ENCODE measurements at places on chromosomes 5 and 9.

- DNase-seq: no peak
Observed at GRCh38 chr5:81230416-81230815, 2.7 kb upstream of the CKMT2 start.

- DNase-seq: no peak
Observed at GRCh38 chr9:70125621-70126263, 82.1 kb downstream of the MAMDC2 start.

- no peak for DNase-seq
Observed at GRCh38 chr5:137022725-137023124, 476.4 kb downstream of the SPOCK1 start.

- DNase-seq: no peak
Observed at GRCh38 chr5:50853151-50853550, 186.7 kb downstream of the PARP8 start.

DNA sequence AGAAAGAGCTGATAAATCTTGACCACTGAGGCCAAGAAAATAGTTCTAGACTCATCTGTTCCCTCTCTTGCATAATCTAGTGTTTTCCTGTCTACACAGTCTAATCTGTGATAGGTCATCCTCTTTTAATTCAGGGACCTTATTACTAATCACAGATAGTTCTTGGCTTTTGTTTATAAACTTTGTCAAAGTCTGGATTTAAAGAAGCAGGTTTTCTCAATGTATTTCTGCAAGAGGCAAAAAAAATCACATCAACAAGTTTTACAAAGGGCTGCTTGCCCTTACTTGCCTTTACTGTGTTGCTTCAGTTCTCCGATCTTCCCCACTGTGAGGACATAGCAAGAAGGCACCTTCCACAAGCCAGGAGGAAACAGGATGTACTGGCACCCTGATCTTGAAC, 43.9 kb upstream of the MTAP start:
- no peak for DNase-seq

- peak; percentile 68 for DNase-seq
Observed at GRCh38 chr5:154221371-154221896, 30.9 kb downstream of the GALNT10 start.

GRCh38 chr5:97846643-97847042, 663.6 kb upstream of the RIOK2 start:
- DNase-seq: no peak

DNA sequence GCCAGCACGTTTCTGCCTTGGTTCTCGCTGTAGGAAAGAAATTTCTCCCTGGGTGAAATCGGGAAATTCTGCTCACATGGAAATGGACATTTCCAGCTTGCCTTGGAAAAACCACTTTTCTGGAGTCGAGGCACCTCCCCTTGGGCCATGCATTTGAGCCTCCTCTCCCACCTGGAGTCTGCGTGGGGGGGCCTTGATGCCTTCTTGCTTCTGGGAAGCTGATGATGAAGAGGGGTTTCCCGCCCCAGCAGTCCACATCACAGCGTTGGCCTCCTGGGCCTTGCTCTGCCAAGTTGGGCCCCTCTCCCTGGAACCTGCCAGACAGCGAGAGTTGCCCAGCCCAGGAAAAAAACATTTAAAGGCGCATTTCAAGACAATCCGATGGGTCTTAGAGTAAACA, 1.8 kb upstream of the ASB6 start:
- no peak for DNase-seq

DNA sequence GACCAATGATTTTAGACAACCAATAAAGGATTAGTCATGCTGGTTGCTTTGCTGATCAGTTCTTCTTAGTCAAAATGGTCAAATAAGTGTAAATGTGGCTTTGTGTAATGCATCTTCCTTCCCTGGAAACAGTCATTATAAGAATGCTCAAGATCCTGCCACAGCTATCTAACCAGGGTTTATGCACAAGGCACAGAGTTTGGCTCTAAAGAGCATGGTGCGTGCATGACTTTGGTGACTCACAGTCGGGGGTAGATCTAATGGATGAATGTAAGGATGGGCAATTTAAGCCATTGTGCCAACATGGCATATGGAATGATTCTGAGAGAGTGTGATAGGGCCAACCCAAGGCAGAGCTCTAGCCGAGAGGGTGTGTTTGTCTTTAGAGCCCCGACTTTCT, 6.5 kb downstream of the LIX1 start:
- no peak for DNase-seq

DNA sequence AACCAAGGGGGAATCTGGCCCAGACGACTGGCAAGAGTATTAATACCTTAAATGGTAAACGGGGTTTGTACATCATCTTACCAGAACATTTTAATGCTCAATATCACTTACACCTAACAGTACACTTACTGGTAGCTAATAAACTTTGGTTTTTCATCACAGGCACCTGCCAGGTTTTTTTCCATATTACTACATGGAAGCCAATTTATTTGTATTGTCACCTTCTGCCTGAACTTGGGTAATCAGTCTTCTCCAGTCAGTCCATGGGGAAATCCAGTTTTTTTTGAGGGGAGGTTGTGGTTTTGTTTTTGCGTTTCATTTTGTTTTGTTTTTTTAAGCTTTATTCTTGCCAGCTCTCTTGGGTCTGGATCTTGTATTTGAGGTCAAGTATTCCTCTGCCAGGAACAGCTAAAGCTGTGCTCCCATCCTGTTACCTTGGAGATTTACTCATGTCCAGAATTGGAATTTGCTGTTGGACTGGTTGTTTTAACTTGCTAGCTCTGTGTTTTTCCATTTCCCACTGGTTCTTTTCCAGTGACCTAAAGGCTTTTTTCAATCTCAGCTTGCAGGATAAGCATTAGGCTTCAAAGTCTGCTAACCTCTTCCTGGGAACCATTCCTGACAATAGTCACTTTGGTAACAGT, 11.1 kb upstream of the NADK2 start:
- DNase-seq: no peak

GRCh38 chr9:38334234-38334633, 58.3 kb upstream of the ALDH1B1 start:
- DNase-seq: no peak

GRCh38 chr9:29213417-29214153, 1640.3 kb upstream of the C9orf72 start:
- no peak for DNase-seq

GRCh38 chr5:35908814-35909213, 29.6 kb downstream of the CAPSL start:
- no peak for DNase-seq

GRCh38 chr5:158471535-158471924, 612.6 kb upstream of the CLINT1 start:
- DNase-seq: no peak

- DNase-seq: no peak
Observed at GRCh38 chr9:93206576-93207155, 22.7 kb downstream of the WNK2 start.

DNA sequence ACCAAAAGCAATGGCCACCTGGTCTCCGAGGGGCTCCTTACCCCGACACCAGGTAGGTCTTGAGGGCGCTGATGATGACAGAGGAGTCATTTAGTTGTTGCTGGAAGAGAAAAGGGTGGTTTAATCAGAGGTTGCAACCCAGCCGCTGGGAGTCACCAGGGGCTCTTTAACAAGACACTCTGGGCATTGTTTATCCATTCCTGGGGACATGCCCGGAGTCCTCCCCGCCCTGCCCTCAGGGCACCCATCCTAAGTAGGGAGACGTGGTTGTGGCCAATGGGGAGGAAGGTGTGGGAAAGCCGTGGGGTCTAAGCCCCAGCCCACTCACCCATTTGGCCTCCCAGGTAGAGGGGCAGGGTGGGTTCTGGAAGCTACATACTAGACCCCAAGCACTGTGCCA, 3.1 kb downstream of the PTGES2 start:
- DNase-seq: no peak

DNA sequence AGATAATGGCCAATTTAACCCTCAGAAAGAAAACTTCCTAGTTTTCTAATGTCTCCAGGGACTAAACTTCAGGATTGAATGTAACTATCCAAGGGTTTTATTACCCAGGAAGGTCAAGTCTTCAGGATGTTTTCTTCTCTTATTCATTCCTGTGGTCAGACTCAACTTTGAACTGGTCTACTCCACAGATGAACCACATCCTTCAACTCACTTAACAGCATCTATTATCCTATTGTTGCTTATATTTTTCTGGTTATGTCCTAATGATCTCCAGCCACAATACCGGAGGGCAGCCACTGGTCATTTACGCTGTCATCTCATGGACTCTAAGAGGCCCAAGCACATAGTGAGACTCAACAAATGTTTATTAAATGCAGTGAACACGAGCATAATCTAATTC, 47.2 kb upstream of the LIFR start:
- DNase-seq: no peak

GRCh38 chr9:34633851-34634550, 3.6 kb downstream of the SIGMAR1 start:
- DNase-seq: no peak

DNA sequence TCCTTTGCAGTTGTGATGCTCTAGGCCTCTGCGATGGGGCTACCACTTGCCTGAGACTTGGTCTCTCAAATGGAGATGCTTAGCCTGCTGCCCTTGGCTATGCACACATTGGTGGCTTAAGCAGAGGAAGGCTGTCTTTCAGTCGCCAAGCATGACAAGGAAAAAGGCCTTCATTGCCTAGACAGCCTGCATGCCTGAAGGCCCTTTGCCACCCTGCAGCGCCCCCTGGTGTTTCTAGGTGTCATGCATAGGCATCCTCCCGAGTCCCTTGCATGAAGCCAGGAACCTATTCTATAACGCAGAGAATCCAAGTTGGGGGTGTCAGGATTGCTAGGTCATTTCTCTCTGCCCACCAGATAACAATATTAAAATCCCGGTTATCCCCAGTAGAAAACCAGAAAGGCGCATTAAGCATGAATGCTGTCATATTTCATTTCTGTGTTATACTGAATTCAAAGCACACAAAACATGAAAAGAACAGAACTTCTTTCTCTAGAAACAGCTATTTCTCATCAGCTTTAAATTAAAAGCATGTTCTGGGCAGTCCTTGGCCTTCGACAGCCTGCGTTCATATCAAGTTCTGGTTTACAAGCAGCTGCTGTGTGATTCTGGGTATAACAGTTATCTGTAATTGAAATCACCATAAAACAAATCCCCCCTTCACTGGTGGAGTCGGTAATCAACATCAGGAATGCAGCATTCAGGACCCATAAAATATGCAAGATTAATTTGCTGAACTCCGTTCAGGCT, 59.7 kb upstream of the TRPC7 start:
- DNase-seq: no peak

GRCh38 chr5:30069441-30070263, 1123.8 kb upstream of the CDH6 start:
- DNase-seq: no peak

DNA sequence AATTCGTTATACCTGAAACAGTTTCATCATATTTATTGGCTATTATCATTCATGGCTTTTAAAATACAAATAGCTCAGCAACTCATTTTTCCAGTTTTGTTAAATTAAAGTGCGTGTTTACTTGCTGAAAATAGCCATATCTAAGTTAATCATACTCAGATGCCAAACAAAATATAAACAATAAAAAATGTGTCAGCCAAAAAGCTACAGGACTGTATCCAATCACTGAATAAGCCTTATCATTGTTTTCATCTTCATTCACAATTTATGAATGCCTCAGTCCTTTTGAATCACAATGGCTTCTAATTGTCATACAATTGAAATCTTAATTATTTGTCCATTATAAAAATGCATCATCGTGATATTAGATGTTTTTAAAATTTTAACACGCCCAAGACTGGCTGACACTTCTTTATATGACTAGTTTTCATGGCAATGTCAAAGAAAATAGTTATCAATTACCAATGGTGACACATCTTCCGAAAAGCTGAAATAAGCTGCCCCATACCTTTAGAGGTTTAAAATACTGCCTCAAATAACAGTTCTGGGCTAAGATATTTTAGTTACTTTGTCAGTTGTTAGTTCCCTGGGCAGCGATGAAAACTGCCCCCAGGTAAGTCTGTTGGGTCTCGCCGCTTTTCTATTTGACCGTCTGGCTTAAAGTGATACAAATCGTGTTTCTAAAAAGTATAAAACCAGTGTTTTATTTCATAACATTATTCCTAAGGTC, 1.8 kb downstream of the NFIB start:
- DNase-seq: no peak

DNA sequence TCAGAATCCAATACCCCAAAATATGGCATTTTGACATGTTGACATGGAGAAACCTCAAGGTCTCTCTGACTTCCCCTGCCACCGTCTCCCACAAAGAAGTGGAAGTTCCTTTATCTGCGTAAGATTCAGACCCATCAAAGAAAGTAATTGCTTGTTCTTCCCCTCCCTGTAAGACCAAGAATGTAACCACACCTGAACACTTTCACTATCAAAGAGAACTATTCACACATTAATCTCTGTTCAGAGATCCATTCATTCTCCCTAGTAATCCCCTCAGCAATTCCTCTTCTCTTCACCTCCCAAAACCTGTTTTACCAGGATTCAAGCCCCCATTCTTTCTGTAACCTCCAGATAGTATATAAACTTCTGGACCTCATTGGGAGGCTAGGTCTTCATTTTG, 4.1 kb upstream of the SLC1A1 start:
- no peak for DNase-seq

DNA sequence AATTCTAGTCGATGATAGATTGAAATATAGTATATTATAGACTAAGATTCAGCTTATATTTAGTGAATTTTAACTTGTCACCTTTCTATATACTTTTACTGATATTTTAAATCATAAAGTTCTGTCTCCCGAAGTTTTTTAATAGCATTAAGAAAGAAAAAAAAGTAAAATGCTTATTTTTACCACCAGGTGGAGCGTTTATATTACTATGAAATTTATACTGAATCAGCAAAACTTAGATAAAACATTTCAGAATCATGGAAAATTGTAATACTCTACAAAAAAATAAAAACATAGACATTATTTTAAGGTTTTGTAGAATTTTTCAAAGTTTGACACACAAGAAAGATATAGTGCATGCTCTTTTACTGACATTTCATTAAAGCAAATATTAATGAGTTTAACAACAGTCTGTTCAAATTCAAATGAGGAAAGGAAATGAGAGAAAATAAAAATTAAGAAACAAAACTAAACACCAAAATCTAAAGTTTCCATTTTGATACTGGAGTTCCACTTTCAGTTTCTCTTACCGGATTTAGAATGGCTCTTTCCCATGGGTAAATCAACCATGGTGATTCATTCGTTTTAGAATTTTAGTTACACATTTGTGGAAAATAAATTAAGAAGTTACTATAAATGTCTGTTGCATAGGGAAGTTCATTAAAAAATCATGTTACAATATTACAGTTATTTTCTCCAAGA, 1035.3 kb downstream of the CDH12 start:
- no peak for DNase-seq

GRCh38 chr5:135559354-135559753, 19.4 kb downstream of the CXCL14 start:
- no peak for DNase-seq

DNA sequence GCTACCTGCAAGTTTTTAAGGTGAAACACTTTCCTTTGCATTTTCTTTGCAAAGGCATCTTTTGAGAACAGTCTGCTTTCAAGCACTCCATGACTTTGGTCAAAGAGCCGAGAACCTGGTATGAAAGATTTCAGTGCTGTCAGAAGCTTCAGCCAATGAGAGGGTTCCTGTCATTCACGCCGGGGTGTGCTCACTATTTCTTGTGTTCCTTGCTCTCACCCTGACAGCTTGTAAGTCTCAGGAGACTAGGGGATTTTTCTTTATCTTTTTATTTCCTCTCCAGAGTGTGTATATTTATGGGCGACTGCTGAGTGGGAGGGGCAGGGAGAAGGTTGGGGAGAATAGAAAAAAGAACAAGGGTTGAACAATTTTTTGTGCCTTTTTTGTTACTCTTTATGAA, 334.0 kb downstream of the PSAT1 start:
- no peak for DNase-seq

GRCh38 chr5:58462623-58463230, 2.8 kb upstream of the PLK2 start:
- DNase-seq: no peak

Measured in coronary artery (tissue), 2 donors.